HTR-8/SVneo (cell line): ENCODE measurements at places on chromosomes 1 and 21.

- no peak for DNase-seq
These were observed 94.0 kb downstream of the TMEM200B start for GRCh38 chr1:29029667-29030066.

GRCh38 chr1:5650283-5651026 is 341.8 kb downstream of the NPHP4 start:
- DNase-seq: no peak

GRCh38 chr21:45330075-45330781 is 42.5 kb upstream of the POFUT2 start:
- peak; percentile 87 for DNase-seq

DNA sequence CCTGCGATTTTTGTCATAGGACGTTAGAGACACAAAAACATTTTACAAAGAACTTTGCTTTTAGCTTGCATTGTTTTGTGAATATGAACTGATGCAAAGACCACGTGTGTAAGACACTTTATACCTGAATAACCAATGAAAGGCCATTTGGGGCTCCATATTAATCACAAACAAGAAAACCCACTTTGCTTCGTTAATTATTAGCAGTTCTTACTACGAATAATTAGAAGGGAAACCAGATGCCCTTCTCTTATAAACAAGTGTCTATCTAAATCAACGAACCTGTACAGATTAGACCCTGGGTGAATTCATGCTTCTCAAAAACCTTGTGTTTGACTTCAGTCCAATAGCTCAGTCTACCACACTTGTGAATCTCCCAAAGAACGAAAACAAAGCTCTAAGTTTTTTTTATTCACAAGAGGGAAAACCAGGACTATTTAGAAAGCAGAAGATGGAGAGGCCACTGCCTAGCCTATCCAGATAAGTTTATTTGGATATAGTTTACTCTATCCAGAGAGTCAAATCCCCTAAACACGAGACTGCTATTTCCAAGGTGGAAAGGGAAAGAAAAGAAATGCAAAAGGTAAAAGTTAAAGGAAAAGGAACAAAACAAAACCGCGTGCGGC is 897 bp downstream of the CYYR1 start:
- no peak for DNase-seq

GRCh38 chr1:64880449-64880848 is 85.9 kb downstream of the JAK1 start:
- DNase-seq: no peak

GRCh38 chr1:3902111-3902511 is 2.0 kb upstream of the C1orf174 start:
- DNase-seq: no peak

- DNase-seq: no peak
These were observed 62.6 kb downstream of the ABL2 start for GRCh38 chr1:179166663-179167417.

DNA sequence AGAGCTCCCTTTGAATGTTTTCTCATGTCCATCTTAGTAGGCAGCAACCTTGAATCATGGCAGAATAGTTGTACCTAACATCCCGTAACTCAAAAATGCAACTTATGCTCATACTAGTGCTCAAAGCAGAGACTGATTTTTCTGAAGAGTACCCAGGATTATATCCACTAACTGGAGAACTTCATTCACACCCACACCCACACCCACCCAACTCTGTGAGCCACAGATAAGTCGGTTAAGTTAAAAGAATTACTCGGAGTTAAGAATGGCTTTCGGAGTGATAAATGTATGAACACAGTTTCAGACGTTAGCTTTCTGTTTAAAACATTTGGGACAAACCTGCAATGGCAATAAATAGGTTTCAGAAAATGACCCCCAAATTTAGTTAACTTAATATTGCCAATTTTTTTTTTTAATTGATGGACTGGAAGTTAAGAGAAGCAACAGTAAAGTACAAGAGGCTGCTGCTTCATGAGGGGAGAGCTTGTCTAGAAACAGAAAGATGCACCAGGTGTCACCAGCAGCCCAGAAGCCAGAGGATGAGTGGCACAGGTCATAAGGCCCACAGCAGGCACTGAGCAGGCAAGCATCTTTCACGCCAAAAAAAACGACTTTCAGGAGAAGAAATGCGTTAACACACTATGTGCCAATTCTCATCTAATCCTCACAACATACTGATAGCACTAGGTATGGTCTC is 48.4 kb upstream of the C1orf198 start:
- no peak for DNase-seq

DNA sequence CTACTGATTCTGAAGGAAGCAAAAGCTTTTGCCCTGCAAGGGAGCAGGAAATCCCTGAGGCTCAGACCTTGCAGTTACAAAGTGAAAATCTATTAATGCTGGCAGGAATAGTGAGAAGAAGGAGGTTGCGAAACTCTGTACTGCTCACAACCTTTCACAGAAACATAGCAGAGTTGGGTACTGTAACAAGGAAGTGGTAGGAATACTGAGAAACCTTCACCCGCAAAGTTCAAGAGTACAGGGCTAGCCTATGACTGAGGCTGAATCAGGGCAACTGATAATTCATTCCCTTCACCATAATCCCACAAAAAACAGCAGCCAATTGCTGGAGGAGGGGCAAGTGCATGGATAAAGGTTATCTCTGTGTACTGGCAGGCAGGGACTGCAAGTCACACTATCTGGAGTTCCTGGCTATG is 23.9 kb upstream of the KCTD3 start:
- DNase-seq: no peak

- no peak for DNase-seq
These were observed 125.3 kb upstream of the GREM2 start for GRCh38 chr1:240737298-240737697.

DNA sequence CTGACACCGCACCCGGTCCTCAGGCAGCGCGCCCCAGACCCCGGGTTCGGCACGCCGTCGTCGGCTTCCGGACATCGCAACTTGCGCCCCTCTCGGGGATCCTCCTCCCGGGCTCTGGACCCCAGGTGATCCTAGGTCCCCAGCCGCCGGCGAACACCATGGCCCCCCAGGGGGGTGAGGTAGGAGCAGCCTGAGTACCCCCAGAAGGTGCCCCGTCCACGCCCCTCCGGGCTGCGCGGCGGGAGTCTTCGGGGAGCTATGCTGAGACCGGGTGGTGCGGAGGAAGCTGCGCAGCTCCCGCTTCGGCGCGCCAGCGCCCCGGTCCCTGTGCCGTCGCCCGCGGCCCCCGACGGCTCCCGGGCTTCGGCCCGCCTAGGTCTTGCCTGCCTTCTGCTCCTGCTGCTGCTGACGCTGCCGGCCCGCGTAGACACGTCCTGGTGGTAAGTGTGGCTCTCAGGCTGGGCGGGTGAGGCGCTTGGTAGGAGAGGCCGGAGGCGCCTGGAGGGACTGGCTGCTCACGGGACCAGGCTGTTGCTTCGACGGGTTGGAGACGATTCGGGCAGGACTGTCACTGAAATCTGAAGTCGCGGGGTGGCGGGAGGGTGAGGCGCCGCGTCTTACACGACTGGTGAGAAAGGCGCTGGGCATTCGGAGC is 367 bp downstream of the WNT2B start:
- no peak for DNase-seq

GRCh38 chr1:244651956-244652622 is 837 bp upstream of the DESI2 start:
- no peak for DNase-seq

DNA sequence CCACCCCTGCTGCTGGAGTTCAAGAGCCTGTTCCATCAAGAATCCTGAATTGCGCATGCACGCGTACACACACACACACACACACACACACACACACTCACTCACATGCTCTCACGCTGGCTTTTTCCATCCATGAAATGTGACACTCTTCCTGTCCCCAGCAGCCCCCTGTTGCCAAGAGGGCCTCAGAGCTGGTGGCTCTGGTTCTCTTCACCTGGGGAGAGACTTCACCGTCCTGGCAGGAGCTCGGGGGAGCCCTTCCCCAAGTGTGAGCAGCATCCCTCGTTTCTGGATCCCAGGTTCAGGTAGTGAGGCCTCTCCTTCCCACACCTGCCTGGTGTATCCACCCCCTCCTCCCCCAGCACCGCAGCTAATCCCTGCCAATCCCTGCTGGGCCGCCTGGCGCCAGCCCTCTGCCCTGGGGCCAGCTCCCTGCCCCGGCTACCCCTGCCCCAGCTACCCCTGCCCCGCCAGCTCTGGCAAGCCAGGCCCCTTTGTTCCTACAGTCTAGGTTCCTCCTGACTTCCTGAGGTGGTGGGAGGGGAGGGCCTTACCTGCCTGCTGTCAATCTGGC is 9.9 kb downstream of the PLOD1 start:
- DNase-seq: no peak

GRCh38 chr1:203148579-203148978 is 21.1 kb downstream of the ADORA1 start:
- no peak for DNase-seq

GRCh38 chr21:27240839-27241238 is 274.0 kb upstream of the ADAMTS5 start:
- DNase-seq: no peak

DNA sequence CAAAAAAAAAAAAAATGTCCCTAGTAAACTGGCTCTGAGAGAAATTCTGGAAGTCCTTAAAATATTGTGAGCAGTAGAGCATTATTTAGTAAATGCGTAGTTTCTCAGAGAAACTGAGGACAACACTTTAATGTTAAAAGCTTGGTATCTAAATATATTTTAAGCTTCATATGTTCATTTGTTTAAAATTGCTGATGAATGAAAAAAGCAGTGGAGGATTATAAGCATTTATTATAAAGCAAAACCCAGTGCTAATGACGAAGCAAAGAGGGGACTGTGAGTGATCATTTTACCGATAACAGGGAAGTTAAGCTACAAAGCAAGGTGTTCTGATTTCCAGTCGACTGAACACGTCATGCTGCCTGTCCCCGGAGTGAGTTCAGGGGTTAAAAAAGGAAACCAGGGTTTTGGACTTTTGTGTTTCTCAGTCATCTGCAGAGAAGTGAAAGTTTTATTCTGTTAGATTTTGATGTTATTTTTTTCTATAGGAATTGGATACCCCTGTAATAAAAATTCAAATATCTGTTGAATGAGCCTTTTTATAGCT is 64.5 kb upstream of the SCCPDH start:
- DNase-seq: no peak

DNA sequence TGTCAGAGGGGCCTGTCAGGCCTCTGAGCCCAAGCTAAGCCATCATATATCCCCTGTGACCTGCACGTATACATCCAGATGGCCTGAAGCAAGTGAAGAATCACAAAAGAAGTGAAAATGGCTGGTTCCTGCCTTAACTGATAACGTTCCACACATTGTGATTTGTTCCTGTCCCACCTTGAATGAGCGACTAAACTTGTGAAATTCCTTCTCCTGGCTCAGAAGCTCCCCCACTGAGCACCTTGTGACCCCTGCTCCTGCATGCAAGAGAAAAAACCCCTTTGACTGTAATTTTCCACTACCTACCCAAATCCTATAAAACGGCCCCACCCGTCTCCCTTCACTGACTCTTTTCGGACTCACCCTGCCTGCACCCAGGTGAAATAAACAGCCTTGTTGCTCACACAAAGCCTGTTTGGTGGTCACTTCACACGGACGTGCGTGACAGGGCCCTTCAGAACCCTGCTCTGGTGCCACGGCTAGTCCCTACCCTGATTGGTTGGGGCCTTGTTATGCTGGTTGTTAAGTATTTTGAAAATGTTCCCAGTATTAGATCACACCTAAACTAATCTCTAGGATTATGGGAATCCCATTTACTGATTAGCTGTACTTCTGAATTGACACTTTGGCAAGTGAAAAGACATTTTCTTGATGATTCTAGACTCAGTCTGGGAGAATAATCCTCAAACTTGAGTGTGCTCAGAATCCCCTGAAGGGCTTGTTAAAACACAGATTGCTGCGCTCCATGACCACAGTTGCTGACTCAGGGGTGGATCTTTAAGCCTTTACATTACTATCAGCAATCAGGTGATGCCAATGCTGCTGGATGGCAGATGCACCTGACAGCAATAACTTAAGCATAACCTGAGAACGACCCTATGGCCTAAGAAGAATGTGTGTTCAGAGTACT is 28.8 kb upstream of the SPATA6 start:
- no peak for DNase-seq

DNA sequence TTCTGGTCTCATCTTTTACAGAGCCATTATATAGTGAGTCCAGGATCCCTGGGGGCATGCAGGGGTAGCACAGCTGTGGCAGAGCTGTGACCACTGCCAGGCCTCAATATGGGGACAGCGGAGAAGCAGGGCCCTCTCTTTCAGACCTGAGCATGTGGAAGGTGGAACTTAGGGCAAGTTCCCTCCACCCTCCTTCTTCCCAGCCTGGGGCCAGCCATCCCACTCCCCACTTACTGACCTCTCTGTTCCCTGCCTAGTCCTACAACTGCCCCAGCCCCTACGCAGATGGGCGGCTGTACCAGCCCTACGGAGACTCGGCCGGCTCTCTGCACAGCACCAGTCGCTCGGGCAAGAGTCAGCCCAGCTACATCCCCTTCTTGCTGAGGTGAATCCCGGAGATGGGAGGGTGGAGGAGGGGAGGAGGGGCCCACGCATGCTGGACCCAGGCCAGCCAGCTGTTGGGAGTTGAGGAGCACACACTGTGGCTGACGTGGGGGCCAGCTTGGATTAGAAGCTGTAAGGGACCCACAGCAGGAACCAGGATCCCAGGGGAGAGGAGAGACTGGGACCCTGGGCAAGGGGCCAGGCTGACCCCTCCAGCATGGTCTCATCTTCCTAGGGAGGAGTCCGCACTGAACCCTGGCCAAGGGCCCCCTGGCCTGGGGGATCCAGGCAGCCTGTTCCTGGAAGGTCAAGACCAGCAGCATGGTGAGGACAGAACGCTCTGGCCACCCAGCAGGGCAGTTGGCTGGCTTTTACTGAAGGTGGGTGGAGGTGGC is 10.7 kb downstream of the PSRC1 start:
- DNase-seq: no peak

DNA sequence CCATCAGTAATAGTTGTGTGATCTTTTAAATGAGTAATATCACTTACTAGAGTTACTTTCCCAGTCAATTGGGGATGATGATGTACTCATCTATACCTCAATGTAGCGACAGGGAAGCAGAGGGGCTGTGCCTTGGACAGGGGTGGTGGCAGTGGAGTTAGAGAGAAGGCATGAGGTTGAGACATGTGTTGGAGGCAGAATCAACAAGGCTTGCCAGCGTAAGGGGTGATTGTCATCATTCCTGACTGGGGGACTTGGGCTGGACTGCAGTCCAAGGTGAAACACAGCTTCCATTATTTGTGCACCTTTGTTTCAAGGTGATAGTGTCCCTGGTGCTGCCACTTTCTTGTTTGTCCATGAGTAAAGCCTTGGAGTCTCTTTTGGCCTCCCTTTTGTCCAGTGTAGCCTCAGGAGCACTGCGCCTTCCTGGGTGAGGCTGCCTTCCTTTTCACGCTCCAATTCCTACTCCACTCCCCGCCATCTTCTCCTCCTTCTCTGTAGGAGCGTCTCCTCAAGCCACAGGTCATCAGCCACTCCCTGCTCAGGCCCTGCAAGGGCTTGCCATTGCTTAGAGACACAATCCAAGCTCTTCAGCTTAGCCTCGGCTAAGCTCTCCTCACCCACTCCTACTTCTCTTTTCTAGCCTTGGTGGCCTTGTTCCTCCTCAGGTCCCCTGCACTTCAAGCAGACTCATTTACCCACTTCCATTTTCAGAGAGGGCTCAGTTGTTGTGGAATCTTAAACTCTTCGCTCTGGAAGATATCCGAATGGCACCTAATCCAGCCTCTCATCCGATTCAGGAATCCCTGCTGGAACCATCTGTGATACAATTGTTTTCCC is 77.6 kb upstream of the CD34 start:
- DNase-seq: no peak

GRCh38 chr1:175984057-175984812 is 222.9 kb downstream of the COP1 start:
- DNase-seq: no peak
